ENCODE measurements at places on chromosomes 5 and 9.

GRCh38 chr5:105101577-105101976, 1539.0 kb upstream of the NUDT12 start:
- peak; percentile 14 for DNase-seq

- DNase-seq = no peak
Observed at GRCh38 chr5:74313896-74314295, 326.6 kb downstream of the ENC1 start.

GRCh38 chr9:107409581-107410389, 79.8 kb downstream of the KLF4 start:
- DNase-seq = no peak

DNA sequence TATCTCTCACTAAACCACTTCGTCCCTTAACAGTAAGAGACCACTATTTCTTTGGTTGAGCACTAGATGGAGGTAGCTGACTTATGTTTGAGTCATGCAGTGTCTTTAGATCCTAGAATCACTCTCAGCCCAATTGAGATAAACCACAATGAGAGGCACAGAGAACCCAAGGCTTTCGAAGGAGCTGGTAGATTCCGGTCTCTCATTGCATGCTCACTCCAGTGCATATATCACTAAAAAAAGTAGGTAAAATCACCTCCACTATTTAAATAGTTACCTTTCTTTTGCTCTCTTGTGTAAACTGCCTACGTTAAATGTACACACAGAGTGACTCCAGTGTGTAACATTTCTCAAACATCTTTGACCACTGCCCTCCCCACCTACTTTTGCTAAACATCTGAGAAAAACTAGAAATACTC, 27.6 kb downstream of the ACTL7A start:
- DNase-seq = peak; percentile 22

DNA sequence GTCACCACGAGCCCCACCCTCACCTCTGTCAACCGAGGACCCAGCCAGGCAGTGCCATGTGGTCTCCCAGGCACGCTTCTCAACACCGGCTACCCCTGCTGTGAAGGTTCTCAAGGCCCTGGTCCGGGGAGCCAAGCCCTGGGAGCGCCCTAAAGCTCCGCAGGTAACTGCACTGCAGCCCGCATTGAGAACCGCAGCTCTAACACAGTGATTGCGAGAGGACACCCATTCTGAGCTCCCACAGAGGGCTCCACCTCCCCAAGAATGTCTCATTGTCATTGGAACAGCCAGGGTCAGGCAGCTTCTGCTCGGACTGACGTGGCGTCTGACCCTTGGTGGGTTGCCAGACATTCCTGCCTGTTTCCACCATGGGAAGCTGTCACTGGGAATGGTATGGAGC, 88.3 kb downstream of the ANKRD33B start:
- no peak for DNase-seq

GRCh38 chr5:103347716-103348423, 89.3 kb downstream of the MACIR start:
- DNase-seq = no peak

DNA sequence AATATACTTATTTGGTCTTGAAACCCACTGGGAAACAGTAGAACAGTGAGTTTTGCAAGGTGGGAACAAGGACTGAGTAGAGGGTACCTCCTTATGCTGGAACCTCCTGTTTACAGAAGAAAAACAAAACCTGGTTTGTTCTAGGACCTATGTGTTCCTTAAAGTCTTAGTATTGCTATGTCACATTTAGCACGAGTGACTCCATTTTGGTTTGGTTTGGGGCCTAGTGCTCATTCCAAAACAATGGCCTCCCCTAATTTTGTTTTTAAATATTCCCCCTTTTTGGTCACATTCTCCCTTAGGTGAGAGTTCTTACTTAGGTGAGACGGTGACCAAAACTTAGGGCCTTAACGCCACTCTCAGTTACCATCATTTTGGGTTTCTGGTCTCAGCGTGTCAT, 6.2 kb upstream of the NANS start:
- DNase-seq = no peak

GRCh38 chr5:36242534-36243485, 1.1 kb upstream of the NADK2 start:
- DNase-seq = no peak

- DNase-seq = no peak
Observed at GRCh38 chr9:95140821-95141220, 176.7 kb downstream of the FANCC start.

DNA sequence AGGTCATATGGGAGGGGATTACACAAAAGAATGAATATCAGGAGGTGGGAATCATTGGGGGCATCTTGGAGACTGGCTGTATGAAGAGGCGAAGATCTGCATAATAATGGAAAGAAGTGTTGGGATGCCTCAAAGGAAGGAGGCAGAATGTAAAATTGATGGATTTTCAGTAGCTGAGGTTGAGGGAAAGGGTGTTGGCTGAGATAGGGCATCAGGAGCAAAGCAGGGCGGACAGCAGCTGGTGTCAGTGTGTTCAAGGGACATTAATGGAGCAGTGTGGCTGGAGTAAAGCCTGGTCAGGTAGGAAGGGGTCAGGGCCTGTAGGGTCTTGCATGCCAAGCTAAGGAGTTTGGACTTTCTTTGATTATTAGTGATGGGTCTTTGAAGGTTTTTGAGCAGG, 65.2 kb upstream of the TNFAIP8 start:
- DNase-seq = no peak

- DNase-seq = peak; percentile 70
Observed at GRCh38 chr9:133125941-133126696, 5.1 kb upstream of the RALGDS start.

DNA sequence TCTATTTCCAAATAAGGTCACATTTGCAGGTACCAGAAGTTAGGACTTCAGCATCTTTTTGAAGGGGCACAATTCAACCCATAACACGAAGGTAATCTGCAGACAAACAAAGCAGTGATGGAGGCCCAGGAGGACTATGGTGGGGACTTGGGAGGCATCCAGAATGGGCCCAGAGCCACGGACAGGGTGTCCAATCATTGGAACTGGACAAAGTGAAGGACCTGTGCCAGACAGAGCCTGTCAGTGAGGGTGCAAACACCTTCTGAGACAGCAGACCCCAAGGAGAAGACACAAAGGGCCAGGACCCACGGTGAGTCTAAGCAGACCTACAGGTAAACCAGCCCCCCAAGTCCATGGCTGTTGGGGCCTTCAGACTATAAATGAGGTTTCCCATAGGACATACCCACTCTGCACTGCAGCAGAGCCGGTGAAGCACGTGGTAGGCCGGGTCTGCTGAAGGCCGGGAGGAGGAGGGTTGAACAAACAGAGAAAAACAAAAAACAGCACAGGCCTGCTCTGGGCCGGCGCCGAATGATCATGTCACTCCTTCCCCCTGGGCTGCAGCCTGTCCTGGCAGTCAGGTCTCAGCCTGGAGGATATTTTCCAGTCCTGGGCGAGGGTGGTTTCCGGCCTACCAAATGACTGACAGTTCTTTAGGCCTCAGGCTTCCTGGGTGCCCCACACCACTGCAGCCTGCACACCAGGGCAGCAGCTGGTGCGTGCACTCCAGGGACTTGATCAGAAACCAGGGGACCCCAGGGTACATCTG, 84.4 kb downstream of the COL23A1 start:
- peak; percentile 74 for DNase-seq

- DNase-seq = no peak
Observed at GRCh38 chr5:146042628-146043279, 62.6 kb downstream of the PLAC8L1 start.

- DNase-seq = peak; percentile 54
Observed at GRCh38 chr5:110663525-110663924, 62.9 kb downstream of the TMEM232 start.

GRCh38 chr5:35852773-35853172, 3.9 kb upstream of the IL7R start:
- no peak for DNase-seq

DNA sequence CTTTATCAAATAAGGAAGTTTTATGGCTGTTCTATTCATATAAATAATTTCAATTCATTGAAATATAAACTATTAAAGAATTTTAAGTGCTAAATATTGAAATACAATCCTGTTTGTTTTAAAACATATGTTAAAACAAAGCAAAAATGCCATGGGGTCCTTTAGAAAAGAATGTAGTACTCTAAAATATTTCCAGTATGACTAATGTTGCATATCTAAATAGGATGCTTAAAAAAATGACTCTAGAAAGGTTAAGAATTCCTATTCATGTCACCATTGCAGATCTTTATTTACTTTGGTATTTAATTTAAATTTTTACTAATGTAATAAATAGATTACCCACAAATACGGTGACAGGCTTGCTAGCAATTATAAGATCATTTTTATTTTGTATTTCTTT, 132.3 kb downstream of the ZNF608 start:
- no peak for DNase-seq

GRCh38 chr9:37669232-37669631, 18.5 kb downstream of the FRMPD1 start:
- DNase-seq = no peak

DNA sequence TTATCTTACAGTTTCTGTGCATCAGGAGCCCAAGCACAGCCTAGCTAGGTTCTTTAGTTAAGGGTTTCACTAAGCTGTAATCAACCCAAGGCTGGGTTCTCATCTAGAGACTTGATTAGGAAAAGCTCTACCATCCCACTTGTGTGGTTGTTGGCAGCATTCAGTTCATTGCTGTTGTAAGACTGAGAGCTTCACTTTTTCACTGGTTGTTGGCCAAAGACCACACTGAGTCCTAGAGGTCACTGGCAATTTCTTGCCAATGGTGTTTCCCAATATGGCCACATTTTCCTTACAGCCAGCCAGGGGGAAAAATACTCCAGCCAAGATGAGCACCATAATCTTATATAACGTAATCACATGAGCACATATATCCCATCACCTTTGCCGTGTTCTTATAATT, 74.3 kb downstream of the SMIM15 start:
- DNase-seq = no peak

DNA sequence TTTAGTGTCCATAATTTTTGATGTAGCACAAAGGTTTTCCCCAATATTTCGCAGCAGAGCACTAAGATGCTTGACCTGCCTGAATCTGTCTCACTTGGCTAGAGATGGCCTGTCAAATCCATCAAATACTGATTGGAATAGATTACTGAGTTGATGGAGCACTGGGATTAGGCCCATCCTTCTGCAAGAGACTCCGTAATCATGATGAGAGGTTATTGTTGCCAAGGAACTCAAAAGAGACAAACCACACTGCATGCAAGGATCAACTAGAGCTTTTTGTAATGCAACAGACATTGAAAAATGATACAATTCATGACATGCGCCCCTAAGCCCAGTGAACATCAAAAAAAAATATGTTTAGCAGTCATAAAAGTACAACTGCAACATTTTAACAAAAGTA, 585.3 kb upstream of the GRAMD2B start:
- no peak for DNase-seq

DNA sequence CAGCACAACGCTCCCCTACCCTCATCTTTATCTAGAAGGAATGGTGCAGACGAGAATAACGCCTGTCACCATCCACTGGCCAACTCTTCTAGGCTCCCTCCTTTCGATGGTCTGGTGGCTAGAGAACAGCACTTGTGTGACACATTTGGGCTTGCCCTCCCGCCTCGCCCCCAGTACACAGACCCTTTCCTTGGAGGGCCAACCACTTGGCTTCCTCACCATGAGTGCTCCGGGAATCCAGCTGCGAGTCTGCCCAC, 1.4 kb downstream of the GNAQ start:
- DNase-seq = peak; percentile 67

- DNase-seq = no peak
Observed at GRCh38 chr5:154603953-154604679, 126.1 kb upstream of the HAND1 start.

- no peak for DNase-seq
Observed at GRCh38 chr5:53362521-53362941, 117.9 kb upstream of the FST start.

- DNase-seq = no peak
Observed at GRCh38 chr9:116795821-116796220, 108.7 kb downstream of the TRIM32 start.

Data from MV-4-11 (cell line).